ENCODE measurements at places on chromosomes 13 and 19.

- DNase-seq = no peak
Measured at GRCh38 chr19:13872695-13873389, 4.1 kb upstream of the NANOS3 start.

DNA sequence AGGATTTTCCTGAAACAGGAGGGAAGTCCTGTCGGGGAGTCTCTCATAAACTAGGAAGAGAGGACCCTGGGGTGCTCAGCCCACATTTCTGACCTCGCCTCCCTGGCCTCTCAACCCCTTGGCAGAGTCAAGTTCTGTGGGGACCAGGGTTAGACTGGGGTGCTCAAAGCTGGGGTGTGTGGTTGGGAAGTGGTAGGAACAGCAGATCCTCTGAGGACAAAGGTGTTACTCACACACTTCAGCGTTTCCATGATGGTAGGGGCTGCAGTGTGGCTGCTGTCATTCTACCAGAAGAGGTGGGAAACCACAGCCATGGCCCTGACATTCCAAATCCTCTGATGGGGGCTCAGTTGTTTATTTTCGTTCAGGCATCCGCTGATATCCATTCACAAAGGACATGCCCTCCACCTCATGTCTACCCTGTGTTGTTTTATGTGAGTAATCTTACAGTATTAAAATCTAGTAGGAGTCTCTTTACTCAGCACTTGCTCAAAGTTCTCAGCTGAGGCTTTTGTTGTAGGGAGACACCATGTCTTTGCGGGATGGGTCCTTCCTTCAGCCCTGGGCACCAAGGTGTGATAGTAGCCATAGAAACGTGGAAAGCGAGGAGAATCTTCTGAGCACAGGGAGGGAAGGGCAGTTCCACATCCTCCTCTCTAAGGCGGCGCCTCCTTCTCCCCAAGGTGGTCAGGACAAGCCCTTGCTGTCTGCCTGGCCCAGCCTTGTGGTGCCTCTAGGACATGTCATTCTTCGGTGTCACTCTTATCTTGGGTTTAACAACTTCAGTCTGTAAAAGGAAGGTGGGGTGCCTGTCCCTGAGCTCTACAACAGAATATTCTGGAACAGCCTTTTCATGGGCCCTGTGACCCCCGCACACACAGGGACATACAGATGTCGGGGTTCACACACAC lies 1.5 kb downstream of the KIR2DL3 start:
- DNase-seq = no peak

DNA sequence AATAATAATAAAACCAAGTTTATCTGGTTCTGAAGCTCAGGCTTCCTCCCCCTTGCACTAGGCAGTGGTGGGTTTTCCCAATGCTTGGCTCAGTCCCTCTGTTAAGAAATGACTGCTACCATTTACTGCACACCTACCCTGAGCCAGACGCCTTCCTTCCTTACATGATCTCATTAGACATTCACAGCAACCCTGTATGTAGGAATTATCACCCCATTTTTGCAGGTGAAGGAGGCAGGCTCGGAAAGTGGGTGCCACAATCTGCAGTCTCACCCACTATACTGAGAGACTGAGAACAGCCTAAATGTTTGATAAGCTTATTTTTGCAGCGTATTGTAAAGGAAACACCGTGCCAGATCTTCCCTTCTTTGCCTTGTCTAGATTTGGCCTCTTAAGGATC lies 18.3 kb upstream of the CACNG8 start:
- no peak for DNase-seq

DNA sequence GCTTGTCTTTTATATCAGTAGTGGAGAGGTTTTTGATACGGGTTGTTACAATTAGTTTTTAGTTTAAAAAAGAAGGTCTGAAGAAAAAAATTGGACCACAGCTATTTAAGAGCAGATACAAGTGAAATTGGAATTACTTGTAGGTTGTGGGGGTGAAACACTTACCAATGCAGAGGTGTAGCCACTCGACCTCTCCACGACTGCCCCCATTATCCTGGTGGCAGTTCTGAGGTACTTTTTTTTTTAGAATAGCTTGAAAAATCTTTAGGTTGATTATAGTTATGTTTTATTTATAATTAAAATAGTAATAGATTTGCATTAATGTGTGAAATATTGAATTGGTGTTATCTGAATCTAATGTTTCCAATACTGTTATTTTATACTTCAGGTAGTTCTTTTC lies 60.7 kb downstream of the PAN3 start:
- no peak for DNase-seq

GRCh38 chr19:54489341-54489740 lies 13.3 kb upstream of the LAIR2 start:
- DNase-seq = no peak

GRCh38 chr13:95559100-95559499 lies 6.6 kb downstream of the CLDN10 start:
- no peak for DNase-seq

- DNase-seq = no peak
Measured at GRCh38 chr13:74289107-74289506, 154.9 kb upstream of the KLF12 start.

DNA sequence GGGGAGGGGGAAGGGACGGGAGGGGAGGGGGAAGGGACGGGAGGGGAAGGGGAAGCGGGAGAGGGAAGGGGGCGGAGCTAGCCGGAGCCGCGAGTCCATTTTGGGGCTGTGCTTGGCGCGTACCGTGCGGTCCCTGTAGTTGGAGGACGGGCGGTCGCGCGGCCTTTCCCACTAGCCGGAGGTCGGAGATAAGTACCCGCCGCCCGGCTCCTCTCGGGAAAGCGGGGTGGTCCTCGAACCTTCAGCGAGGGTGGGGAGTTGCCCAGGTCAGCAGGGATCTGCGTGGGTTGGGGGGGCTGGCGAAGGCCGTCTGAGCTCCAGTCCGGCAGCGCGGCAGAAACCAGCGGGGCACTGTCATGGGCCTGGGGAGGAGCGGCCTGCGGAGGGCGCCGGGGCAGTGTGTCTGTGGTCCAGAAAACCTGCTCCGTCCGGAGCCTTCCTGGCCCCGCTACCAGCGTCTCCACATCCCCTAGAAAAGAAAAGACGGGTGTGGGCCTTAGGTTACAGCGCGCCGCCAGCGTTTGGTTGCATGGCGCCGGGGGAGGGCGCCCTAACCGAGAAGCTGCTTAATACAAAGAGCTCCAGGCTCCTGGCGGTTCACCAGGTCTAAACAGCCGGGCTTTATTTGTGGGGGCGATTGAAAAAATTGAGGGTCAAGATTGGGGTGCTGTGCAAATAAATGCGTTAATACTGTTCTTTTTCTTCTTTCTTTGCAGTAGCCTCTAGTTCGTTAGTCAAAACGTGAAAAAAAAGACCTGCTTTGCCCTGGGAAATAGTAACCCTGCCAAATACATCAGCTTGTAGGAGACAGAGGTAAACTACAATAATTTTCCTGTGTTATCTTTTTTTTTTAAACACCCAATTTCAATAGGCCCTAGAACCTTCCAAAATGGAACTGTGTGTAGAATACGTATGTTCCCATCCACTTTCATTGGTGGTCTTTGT lies at the start of gene TRIM13:
Gene TRIM13, plus strand, starts transcription at position 92 of the 945 bp plus-strand sequence. CDS start 14,899 bp downstream, outside the sequence.
- DNase-seq = peak; percentile 88

DNA sequence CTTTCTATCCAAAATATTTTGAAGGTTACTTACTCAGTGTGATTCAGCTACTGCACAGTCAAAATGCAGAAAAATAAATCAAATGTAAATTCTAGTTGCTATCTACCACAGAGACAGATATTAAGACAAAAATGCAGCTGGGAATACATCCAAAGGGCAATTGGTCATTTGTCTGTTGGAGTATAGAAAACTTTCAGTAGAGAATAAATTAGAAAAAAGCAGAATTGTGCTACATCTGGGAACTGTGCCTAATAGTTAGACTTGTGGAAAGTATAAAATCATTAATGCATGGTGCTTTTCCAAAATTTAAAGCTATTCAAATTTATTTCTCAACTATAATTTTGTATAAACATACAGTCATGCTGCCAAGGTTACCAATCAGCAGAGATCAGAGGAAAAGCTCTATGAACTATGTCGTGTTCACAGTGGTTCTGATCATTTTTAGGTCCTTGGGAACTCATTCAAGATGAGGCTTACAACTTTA lies 1635.8 kb downstream of the PCDH9 start:
- DNase-seq = peak; percentile 23

- DNase-seq = no peak
Measured at GRCh38 chr13:91079176-91079575, 268.3 kb upstream of the MIR17HG start.

DNA sequence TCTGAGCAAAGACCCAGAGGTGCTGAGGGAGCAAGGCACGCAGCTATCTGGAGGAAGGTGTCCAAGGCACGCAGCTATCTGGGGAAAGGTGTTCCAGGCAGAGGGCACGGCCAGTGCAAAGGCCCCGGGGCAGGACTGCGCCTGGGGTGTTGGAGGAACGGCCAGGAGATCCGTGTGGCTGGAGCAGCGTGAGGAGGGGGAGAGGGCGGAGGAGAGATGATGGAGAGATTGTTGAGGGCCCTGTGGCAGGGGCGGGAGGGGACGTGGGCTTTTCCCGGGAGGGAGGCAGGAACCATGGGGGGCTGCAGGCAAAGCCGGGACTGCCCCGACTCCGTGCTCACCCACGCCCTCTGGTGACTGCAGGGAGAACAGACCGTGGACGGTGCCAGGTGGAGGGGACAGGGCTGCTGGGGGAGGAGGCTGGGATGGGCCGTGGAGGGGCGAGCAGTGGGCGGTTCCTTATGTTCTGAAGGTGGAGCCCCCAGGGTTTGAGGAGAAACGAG lies 13.3 kb upstream of the MISP start:
- DNase-seq = no peak

DNA sequence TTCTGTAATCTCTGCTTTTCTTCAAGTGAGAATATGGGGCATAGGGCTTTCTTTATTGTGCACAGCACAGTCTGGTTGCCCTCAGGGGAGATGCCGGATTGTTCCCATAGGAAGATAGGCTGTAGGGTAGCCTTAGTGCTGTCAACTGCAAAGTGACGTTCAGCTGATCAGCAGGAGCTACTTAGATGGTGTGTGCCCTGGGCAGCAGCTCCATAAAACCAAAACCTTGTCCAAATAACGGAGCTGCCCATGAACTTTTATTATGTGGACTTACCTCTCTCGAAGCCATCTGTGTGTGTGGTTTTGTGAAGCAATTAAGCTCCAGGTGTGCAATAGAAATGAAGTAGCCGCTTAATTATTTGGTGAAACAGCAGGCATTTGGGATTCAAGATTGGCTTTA lies 120.0 kb upstream of the RNF113B start:
- DNase-seq = no peak

DNA sequence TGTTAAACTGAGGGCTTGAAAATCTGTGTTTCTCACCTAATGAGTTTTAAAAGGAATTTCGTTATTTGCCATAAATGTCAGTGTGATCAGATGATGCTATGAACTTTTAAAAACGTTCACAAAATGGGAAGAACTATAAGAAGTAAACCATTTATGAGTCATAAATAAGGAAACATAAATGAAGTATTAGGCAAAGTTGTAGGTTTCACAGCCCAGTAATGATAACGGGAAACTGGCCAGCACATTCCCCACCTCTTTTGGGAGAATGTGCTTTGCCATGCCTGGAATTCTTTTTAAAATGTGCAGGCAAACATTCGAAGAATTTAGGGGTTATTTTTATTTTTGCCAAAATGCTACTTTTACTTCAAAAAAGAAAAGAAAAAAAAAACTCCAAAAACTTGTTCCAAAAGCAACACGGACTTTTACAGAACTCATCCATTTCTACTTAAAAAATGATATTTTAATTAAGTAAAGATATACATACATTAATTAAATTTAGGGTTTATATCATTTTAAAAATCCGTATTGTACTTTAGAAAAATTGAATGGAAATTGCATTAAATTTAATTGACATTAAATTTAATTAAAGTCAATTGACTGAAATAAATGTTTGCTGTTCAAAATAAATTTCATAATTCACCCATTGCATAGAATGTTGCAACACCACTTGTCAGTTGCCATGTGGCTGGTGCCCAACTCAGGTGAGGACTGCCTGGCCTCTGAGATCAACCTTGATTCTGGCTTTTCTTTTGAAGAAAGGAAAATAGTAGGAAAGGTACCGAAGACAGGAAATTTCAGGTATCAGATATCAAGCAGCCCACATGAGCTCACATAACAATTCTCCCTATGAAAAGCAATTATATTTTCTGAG lies 1198.5 kb downstream of the EFNB2 start:
- no peak for DNase-seq

- DNase-seq = no peak
Measured at GRCh38 chr19:39183104-39183503, 13.7 kb upstream of the NCCRP1 start.

All from spinal cord (tissue), 10 donors.